ENCODE measurements at places on chromosomes 5 and 9.

- DNase-seq, result no peak
These were observed 2.4 kb upstream of the CDO1 start for GRCh38 chr5:115818821-115819220.

DNA sequence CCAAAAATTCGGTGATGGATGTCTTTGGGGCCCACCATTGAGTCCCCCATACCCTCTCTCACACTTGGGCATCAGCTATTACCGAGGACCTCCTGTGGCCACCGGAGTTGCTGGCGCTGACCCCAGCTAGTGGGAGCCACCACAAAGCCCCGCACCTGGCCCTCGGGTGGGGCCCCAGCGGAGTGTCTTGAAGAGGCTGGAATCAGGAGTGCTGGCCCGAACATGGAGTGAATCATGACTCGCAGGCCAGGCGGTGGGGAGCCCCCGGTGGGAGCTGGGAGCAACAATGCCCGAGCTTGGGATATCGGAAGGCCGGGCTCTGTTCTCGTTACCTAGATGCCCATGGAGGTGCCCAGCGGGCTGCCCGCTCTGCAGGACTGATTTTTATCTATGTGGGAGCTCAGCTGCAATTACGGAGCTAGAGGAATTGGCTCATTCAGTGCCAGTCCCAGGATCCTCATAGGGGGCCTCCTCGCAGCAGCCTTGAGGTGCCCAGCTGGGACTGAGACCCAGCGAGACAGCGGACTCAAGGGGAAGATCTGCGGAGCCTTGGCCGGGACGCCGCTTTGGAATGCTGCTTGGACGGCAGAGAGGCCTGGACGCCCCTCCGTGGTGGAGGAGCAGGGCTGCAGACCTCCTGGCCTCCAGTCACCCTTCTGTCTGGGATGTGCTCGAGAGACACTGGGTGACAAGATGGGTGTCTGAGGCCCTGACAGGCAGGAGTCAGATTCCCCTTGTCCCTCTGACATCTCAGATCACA, 70.8 kb downstream of the PSMB7 start:
- no peak for DNase-seq

DNA sequence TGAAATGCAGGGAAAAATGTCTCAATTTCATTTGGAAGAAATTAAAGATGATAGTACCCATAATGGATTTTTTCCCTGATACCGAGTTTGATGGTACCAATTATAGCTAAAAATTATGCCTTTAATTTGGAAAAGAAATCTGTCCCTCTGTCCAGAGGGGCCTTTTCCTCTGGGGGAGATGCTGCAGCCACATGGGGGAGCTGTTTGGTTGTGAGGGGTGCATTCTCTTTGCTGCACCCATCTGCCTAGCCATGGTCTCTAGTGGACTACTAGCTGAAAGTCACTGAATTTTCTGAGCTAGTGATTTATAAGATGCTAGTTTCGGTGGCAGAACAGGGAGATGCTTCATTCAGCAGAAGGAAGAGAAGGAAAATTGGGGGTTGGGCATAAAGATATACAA, 9.6 kb downstream of the SEC61B start:
- peak; percentile 66 for DNase-seq

DNA sequence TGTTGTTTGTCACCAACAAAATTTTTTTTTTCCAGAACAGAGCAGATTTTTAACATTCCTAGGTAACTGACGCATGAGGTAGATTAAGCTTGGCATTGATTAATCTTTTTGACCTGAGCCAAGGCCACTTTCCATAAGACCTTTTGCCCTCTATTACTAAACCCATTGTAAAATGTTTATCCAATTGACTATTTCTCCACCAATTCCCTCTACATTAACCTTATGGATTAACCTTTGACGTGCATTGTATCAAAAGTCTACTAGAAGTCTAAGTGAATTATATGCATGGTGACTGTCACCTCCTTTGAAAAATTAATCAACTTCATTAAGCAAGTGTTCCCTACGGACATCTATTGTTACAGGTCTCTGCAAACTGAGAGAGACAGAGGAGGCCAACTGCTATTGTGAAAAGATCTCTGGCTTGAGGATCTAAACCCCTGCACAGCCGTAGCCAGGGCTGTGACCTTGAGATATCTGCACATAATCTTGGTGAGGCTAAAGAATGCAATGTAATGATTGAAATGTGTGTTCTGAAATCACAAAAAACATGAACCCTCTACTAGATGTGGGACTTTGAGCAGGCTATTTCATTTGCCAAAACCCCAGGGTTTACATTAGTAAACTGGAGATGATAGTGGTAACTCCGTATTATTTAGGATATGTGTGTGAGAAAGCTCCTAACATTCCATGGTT, 632.2 kb downstream of the TLR4 start:
- DNase-seq, result no peak

- no peak for DNase-seq
These were observed 178.9 kb downstream of the SEMA6A start for GRCh38 chr5:116395631-116396203.

DNA sequence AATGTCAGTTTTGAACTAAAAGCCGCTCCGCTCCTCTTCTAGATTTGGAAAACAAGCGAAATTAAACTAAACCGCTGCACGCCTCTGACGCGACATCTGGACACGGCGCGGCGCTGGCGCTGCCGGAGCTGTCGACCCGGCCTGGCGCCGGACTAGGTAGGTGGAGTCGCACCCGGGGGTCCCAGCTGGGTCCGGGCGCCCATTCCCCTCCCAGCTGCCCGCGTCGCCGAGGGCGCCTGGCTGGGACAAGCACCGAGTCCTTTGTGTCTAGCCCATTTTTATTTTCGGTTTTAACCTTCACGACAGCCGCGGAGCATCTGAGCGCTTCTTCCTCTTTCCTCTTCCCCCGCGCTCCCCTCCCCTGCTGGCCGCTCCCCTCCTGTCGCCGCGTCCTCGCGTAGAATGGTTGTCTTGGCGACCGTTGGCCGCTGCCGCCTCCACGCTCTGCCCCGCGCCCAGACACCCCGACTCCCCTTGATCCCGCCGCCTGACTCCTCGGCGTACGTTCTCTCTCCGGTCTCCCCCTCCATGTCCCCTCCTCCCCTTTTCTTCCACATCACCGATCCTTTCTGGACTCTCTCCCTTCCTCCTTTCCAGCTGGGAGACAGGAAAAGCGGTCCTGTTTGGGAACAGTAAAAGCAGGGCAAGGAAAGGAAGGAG, 545 bp downstream of the CDKN2B-AS1 start:
- DNase-seq, result peak; percentile 95

DNA sequence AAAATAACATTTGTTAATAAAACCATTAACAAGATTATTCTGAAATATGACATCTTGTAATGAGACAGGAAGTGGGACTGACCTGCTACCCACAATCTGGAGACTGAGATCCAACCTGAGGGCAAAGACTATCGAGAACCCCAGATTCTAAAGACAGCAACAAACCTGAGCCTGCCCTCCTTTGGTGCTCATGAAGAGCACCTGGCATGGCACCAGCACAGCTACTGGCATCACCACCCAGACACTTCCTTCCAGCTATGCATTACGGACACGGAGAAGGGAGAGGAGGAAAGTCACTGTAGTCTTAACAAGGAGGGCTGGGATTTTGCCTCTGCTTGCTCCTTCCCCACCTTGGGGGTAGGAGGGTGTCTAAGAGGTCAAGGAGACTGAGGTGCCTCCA, 105.5 kb downstream of the AUH start:
- no peak for DNase-seq

GRCh38 chr9:136140966-136141365, 22.3 kb upstream of the TMEM250 start:
- no peak for DNase-seq

DNA sequence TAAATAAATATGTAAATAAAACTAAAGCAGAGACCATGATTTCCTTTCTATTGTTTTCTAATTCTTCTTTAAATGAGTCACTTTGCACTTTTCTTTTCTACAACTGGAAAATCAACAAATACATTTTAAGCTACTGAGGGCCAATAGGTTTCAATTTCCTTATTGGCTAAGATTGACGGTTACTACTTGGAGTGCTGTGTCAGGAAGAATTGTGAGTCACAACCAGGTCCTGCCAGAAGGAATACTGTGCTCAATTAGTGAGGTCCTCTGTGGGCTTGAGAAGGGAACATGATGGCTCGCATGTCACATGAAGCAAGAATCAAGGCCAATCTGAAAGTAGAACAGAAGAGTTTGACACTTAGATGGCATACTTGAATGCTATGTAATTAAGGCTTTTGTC, 110.8 kb downstream of the HMHB1 start:
- DNase-seq, result no peak

DNA sequence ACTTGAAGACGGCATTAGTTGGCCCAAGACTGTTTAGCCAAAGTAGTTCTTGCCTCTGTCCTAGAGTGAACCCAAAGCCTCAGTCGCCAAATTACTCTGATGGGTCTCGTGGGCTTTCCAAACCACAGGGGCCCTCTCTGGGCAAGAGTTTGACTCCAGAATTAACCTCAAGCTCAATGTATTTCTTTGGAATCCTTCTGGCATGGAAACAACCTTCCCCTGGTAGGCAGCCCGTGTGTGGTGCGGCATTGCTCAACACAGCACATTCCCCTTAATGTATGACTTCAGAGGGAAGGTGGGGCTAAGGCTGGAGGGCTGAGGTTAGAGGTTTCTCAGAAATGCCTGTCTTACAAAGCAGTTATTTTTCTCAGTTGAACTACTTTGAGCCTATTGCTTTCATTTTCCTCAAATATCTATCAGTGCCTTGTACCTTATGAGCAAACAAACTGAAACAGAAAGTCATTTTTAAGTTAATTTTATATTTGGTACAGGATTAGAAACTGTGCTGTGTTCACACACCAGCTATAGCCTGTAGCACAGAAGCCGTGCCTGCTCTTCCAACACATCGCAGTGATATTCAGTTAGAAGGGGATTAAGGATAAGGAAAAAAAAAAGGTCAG, 123.9 kb upstream of the HAPLN1 start:
- no peak for DNase-seq

DNA sequence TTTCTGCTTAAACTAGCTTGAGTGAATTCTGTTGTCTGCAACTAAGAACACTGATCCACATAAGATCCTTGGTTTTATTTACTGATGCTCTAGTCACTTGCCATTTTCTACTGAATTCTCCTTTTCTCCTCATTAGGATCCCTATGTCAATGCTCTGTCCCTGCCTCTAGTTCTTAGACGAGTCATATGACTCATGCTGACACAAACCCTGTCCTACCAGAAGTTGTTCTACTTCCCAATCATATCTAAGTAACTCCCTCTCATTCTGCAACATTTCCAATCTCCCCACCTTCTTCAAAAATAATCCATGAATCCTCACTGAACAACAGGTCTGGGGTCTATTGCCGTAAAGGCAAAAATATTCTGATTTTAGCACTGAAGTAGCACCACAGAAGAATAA, 47.1 kb upstream of the DMRT1 start:
- DNase-seq, result no peak

DNA sequence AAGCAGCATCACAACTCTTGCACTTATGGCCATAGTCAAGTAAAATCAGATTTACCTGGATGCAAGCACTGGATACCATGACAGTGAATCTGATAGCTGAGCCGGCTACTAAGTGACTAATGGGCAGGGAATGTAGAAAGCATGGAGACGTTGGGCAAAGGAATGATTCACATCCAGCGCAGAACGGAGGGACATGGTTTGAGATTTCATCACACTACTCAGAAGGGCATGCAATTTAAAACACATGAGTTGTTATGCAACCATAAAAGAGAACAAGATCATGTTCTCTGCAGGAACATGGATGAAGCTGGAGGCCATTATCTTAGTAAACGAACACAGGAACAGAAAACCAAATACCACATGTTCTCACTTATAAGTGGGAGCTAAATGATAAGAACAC, 169.1 kb upstream of the PIK3R1 start:
- DNase-seq, result no peak

DNA sequence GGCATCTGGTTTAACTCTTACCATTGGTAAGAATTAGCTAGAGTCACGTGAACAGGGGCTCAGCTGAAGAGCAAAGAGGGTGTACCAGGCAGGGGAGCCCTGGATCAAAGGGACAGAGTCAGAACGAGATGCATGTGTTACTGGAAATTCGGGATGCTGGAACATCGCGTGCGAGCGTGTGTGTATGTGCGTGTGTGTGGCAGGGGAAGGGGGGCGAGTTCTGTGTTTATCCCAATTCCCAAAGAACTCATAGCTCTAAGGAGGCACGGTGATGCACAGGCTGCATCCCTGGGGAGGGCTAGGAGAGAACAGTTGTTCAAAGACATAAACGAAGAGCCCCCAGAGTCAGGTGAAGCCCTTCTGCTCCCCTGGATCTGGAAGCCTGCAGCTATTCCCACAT, 353.3 kb downstream of the GADD45G start:
- DNase-seq, result no peak

GRCh38 chr5:170307575-170308465, 10.2 kb upstream of the LCP2 start:
- no peak for DNase-seq

- no peak for DNase-seq
These were observed 27.8 kb downstream of the NFIL3 start for GRCh38 chr9:91395553-91396471.

DNA sequence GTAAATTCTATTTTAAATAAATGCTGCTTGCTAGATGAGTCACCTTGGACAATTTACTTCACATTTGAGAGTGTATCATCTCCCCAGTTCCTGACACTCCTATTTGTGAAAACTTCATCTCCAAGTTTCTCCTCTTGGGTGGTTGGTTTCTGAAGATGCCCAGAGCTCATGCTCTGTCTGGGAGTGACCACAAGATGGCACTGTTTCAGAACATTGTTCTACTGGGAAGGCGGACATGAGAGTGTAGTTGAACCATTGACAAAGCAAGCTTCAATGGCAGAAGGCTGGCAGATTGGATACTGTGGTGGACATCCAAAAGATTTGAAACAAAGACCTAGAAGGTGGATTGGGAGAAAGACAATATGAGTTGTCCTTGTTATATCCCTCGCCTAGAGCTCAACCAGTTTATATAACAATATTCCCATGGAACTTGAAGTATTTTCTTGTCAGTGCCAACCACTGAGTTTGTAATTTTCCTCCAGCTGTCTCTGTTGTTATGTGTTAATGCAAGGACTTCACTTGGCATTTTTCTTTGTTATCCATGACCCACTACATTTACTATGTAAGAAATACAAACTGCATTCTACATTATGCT, 234.3 kb upstream of the ANKH start:
- peak; percentile 74 for DNase-seq

- peak; percentile 59 for DNase-seq
These were observed 9.5 kb downstream of the FBXO10 start for GRCh38 chr9:37566716-37567115.
